Stimulated activated CD4-positive, alpha-beta T cell treated with anti-CD3 and anti-CD28 coated beads, TNF-alpha, amount 100 ng/mL, for 48 hours (primary cell): ENCODE measurements at places on chromosomes 5 and 9.

- no peak for DNase-seq
Observed at GRCh38 chr9:130362691-130363090, 82.1 kb upstream of the ASS1 start.

- no peak for DNase-seq
Observed at GRCh38 chr5:115458003-115458409, 86.6 kb downstream of the FEM1C start.

DNA sequence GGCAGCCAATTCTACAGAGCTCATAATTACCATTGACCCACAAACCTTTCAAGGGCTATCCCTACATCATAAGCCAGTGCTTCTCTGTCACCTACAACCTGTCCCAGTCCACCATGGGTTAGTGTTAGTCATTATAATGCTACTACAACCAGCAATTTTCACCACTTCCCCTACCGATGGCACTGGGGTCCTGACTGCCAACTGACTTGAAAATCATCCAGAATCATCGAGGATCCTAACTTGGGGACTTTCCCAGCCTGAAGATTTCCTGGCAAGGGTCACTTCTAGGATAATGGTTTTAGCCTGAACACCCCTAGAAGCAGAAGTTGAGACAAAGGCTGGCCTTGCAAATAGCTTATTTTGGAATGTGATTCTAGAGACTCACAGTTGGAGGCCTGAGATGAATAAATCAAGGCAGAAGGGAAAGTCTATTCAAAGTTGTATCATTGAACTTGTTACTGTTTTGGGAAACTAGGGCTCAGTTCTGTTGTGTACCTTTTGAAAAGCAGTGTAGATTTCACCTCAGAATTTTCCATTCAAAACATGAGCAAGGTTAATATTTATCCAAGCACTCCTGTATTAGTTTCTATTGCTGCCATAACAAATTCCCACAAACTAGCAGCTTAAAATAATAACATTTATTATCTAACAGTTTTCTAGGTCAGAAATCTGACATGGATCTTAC is 633.0 kb downstream of the LRRC70 start:
- no peak for DNase-seq

DNA sequence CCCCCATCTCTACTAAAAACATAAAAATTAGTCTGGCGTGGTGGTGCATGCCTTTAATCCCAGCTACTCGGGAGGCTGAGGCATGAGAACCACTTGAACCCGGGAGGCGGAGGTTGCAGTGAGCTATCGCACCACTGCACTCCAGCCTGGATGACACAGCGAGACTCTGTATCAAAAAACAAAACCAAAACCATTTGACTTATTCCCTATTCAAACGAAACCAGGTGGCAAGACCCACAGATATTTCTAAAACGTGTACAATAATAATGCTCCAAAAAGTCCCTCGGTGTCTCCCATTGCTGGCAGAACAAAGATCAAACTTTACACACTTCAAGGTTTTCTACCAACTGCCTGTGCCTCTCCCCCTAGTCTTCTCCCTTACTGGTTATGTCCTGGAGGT is 29.8 kb downstream of the HMGCR start:
- DNase-seq = no peak
